ENCODE measurements at places on chromosomes 2 and 18. TPM values are rescaled to one million over a fixed set of nuclear protein-coding genes. Genes with fewer than 3 reads are reported as not detected.
A peak's percentile ranks its signal among the peaks of the same experiment; 100 is the strongest.

TBR1 gene
- 0.05 TPM for total RNA-seq

MRPL30 gene
- 26.0 TPM for total RNA-seq

GRCh38 chr2:120624061-120624737 is 111.5 kb upstream of the GLI2 start:
- no peak for ATAC-seq

GRCh38 chr2:171712051-171712450 is 24.8 kb downstream of the DYNC1I2 start:
- ATAC-seq = no peak

- ATAC-seq = no peak
Measured at GRCh38 chr2:188902901-188903491, 71.2 kb upstream of the COL3A1 start.

- no peak for ATAC-seq
Measured at GRCh38 chr2:48824116-48824515, 68.6 kb upstream of the LHCGR start.

- no peak for ATAC-seq
Measured at GRCh38 chr2:207516206-207516605, 13.6 kb upstream of the CREB1 start.

INPP5D gene
- total RNA-seq = 81.6 TPM

- peak; percentile 80 for ATAC-seq
Measured at GRCh38 chr2:8148260-8149006, 533.4 kb upstream of the ID2 start.

KRTCAP3 gene
- 2.6 TPM for total RNA-seq

DNA sequence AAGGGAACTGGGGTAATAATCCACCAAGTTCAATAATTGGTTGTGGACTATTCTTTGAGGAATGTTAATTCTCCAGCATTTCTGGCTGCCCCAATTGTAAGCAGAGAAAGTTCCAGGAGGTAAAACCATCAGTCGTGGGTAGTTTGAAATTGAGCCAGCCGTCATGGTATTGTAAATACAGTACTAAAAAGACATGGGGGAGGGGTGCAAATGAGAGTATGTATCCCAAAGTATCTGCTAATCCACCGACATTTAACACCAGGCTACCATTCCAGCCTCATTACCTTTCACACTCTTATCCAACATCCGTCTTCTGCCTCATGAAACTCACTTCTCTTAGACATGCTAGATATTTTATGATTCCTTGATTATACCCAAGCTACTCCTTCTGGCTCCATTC is 507.9 kb downstream of the ERBB4 start:
- no peak for ATAC-seq

HOXD3 gene
- not detected for total RNA-seq

DNA sequence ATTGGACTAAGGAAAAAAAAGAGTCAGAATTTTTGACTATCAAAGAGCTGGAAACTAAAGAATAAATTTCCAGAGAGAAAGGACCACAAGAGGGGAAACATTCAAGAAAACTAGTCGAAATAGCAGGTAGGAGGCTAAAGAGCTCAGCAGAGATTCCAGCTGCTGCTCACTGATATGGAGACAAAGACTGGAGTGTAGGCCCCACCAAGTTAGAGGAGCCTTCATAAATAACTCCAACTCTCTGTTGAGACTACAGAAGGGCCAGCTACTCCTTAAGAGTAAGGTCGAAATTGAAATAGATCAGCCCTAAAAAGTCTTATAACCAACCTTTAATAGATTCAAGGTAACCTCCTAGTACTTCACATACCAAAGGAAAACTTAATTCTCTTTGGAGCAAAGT is 31.1 kb downstream of the SS18 start:
- no peak for ATAC-seq

STEAP3 gene
- not detected for total RNA-seq

PDE1A gene
- not detected for total RNA-seq

- no peak for ATAC-seq
Measured at GRCh38 chr2:10792660-10793400, 19.8 kb downstream of the PDIA6 start.

M1AP gene
- total RNA-seq = not detected

- peak; percentile 26 for ATAC-seq
Measured at GRCh38 chr2:72173640-72174321, 26.1 kb upstream of the CYP26B1 start.

- ATAC-seq = no peak
Measured at GRCh38 chr2:226076529-226076928, 677.0 kb downstream of the NYAP2 start.

DNA sequence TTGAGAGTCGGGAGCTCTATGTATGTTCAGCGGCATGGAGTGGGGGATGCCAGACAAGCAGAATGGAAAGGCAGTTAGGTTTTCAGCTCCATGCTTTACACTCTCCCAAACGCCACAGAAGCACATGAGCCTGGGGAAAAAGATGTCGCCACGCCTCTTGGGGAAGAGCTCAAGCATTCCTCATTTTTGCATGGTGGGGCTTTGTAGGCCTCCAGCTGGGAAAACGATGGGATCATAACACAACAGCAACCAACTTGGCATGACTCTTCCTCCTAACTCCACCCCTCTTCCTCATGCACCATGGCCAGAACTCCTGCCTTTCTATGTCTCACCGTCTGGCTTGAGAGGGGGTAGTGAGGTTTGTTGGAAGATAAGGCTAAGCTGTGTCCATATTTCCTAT is 102.6 kb downstream of the PAX3 start:
- ATAC-seq = no peak

Measured in activated T-helper 17 cell treated with anti-CD3 and anti-CD28 coated beads, Interleukin-2, amount 50 U/mL, for 72 hours (primary cell).